NK-92 treated with Interleukin-12 subunit alpha and Interleukin-12 subunit beta, amount 100 ng/mL, for 24 hours (cell line): ENCODE measurements at places on chromosomes 3 and 15.

DNA sequence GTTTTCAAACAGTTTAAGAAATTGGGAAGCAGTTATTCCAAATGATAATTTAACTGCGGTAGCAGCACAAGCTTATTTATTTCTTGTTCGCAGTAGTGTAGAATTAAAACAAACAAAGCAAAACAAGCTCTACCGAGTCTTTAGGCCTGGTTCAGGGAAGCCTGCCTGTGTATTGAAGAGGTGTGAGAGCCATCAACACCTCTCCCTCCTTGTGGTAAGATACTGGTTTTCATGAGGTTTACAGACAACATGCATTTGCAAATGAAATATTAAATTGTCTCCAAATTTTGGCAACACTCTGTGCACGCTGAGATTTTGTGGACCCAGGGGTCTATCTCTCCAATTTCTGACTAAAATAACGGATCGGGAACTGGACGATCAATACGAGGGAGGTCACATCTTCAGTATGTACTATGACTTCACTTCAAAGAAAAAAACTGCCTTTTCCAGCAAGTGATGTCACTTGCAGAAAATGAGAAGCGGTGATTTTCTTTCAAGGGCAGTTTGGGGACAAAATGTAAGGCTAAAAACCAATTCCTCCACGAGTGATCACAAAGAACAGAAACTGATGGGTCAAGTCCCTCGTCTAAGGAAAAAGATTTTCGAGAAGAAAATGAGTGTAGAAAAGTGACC is 721 bp downstream of the ATR start:
- no peak for DNase-seq

DNA sequence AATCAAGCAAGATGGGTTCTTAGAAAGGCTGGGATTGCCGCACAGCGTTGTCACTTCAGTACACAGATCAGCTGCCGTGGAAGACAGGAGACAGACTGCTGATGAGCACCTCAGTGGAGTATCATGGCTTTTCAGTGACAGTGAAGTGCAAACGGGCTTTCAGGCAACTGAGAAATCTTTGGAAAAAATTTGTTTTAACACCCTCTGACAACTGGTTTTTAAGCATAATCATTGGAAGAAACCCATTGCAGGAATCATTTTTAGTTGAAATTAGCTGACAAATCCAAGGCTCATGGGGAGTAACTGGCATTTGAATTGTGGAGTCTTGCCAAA is 418.8 kb downstream of the OTOL1 start:
- DNase-seq, result no peak

DNA sequence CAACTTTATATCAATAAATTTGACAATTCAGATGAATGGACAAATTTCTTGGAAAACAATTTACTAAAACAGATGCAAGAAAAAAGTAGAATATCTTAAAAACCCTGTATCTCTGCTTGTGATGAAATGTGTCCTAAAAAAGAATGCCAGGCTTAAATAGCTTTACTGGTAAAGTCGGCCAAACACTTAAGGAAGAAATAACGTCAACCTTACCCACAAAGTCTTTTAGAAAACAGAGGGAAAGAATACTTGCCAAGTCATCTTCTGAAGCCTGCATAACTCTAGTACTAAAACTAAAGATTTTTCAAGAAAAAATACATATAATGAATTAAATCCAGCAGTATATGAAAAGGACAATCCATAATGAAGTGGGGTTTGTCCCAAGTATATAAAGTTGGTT is 111.1 kb downstream of the RASA2 start:
- DNase-seq, result no peak

GRCh38 chr3:152620395-152620794 is 214.5 kb upstream of the P2RY1 start:
- no peak for DNase-seq

DNA sequence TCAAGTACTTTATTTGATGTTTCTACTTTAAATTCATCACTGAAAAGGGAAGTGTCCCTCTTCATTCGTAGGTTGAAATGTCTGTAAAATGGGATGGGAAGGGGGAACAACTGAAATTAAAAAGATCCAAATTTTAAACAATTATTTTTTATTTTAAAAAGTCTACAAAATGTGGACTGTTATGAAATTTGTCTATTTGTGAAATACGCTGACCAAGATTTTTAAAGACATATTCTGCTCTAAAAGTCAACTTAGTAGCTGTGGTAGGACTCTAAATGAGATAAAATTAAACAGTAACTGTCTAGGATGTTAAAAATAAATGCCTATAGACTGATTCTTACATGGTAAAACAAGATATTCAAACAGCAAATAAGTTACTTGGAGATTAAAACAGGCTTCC is 67.3 kb downstream of the ADAM10 start:
- DNase-seq, result no peak

- DNase-seq, result no peak
These were observed 54.0 kb upstream of the ARPP19 start for GRCh38 chr15:52622791-52623190.

DNA sequence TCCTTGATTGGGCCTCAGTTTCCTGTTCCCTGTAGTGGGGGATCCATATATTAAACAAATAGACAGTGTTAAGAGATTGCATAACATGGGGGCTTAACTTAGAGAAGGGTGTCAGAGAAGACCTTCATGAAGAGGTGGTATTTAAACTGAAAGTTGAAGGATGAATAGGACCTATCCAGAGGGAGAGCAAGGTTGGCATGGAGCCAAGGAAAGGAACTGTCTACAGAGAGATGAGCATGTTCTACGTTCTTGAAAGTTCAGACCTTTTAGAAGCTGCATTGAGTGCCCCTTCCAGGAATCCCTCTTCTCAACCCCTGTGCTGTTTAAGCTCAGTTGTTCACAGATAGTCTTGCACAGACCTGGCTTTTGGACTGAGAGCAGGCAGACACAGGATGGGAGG is 2.4 kb downstream of the HTD2 start:
- no peak for DNase-seq

DNA sequence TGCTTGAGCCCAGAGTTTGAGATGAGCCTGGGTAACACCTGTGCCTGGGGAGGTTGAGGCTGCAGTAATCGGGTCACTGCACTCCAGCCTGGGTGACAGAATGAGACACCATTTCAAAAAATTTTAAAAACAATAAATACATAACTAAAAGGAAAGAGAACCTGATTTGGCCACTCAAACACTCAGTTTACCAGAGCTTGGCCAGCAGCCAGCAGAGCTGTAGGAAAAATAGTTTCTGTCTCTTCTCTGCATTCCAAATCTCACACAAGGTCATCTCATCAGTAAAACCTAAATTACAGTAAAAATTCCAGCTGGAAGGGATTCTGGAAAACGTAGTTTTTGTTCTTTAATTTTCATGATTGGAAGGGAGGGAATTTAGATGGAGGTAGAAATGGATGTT is 7.8 kb upstream of the PPM1L start:
- DNase-seq, result no peak
